ENCODE measurements at places on chromosomes 11 and 22. TPM values are rescaled to one million over a fixed set of nuclear protein-coding genes. Genes with fewer than 3 reads are reported as not detected.
A peak's percentile ranks its signal among the peaks of the same experiment; 100 is the strongest.

DNA sequence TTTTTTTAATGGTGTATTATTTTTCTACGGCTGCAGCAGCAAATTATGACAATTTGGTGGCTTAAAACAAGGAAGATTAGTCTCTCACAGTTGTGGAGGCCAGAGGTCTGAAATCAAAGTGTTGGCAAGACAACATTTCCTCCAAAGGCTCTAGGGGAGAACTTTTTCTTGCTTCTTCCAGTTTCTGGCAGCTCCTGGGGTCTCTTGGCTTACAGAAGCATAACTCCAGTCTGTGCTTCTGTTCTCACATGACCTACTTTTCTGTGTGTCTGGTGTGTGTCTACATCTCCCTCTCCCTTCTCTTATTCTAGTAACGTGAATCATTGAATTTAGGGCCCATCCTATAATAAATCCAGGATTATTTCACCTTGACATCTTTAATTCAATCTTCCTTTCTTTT, 551.9 kb upstream of the LUZP2 start:
- DNase-seq, result no peak

- DNase-seq, result no peak
Measured at GRCh38 chr22:23001463-23001862, 68.9 kb upstream of the GNAZ start.

- DNase-seq, result no peak
Measured at GRCh38 chr11:103714246-103714645, 322.2 kb upstream of the DDI1 start.

DNA sequence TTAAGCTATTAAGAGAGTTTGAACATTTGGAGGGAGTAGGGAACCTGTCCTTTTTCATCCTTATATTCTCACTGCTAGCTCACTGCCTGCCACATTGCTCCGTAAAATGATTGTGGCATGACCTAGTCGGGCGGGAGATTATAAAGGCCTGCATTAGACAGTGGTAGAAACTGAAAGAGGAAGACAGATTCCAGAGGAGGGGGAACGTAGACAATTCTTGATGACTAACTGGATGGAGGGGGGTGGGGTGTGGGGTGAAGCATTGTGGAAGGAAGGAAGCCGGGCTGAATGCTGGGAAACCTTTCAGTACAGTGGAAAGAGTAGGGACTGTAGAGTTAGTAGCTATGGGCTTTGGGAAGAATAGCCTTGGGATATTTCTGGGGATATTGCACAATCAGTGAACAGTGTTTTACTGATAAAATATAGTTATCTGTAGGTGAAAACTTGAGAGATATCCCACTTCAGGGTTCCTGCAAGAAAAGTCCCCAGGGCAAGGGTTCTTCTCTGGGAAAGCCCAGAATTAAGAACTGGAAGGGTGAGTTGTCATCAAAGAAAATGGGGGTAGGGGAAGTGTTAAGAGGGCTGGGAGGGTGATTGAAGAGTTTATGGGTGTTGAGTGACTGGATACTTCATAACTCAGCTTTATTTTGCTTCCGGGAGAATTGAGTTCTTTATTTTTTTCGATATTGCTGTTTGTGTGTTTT, 2.1 kb downstream of the MED15 start:
- DNase-seq, result peak; percentile 73

DNA sequence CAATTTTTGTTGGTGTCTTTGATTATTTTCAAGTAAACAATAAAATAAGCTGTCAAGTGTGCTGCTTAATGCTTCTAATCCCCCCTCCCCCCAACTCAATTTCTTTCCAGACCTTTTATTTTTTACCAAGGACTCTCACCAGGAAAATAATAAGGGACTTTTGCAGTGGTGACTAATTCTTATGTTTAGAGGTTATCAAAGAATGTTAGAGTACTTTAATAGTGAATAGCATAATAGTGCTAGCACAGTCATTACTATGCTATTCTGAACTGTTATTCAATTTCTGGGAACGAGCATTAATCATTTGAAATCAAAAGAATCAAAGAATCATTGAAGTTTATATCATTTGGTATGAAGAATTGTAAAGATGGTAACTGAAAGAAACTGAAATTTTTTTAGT, 251.4 kb downstream of the DDX10 start:
- DNase-seq, result no peak

GRCh38 chr11:111570796-111571195, 30.3 kb downstream of the LAYN start:
- DNase-seq, result no peak

GRCh38 chr11:10432493-10432892, 22.6 kb upstream of the AMPD3 start:
- DNase-seq, result no peak

DNA sequence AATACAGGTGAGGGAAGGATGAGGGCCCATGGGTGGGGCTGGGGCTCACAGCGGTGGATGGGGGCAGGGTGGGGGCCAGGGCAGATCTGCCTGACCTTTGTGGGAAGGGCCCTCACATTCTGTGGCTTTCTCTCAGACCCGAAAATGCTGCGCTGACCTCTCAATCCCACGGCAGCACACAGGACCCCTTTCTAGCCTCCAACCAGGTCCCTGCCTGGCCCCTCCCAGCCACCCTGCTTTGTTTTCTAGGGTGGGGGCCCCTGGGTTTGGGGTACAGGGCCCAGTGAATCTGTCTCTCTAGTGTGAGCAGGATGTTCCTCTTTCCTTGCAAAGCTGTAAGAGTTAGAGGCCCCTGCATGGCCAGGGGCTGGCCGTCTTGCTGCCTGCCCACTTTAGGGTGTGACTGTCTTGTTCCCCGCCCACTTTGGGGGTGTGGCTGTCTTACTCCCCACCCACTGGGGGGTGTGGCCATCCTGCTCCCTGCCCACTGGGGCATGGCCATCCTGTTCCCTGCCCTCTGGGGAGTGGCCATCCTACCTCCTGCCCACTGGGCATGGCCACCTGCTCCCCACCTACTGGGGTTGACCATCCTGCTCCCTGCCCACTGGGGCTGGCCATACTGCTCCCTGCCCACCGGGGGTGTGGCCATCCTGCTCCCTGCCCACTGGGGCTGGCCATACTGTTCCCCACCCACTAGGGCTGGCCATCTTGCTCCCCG, 11.5 kb downstream of the PARVG start:
- no peak for DNase-seq

GRCh38 chr11:60734279-60734678, 9.8 kb downstream of the MS4A18 start:
- DNase-seq, result no peak

DNA sequence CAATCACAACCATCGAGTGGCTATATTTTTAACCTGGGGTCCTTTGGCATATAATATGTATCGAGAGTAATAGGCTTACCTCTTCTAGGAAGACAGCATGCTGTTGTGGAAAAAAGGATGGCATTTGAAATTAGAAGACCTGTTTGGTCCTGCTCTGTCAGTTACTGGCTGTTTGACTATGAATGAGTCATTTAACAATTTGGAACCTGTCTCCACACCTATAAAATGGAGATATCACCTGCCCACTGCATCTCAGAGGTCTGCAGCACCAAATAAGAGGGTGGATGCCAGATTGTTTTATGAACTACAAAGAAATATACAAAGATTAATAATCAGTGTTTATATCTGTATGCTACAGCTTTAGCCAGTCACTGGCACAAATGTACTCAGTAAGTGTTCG, 60.8 kb downstream of the SLC25A17 start:
- DNase-seq, result no peak

GRCh38 chr22:38870312-38870741, 1.7 kb downstream of the CBX6 start:
- peak; percentile 89 for DNase-seq

- no peak for DNase-seq
Measured at GRCh38 chr11:133506551-133507094, 25.7 kb downstream of the OPCML start.

- no peak for DNase-seq
Measured at GRCh38 chr22:26514419-26515161, 2.3 kb upstream of the TFIP11 start.

DNA sequence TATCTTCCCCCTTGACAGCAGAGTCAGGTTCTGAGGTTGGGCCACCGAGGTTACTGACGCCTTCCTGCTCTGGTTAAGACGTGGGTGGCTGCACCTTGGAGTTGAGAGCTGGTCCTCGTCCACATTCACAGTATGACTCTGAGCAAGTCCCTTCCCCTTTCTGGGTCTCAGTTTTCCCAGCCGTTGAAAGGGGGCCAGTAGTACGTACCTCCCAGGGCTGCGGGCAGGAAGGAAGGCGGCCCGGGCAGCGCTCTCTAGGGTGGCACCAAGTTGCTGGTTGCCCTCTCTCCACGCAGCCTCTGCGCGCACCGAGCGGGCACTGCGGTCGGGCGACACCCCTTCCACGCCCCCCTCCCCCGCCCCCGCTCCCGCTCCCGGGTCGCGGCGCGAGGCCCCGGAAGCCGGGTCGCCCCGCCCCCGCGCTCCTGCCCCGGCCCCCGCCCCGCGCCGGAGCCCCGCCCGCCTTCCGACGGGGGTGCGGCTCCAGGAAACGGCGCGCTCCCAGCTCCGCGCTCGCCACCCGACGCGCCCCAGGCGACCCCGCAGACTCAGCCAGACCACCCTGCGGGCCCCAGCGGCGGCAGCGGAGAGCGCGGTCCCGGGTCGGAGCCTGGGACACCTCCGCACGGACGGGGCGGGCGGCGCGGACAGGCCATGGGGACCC, at the start of gene EHBP1L1:
TSS of gene EHBP1L1 (plus strand) at position 486 of the 664 bp plus-strand sequence. CDS start 250 bp downstream, outside the sequence.
- peak; percentile 81 for DNase-seq

DNA sequence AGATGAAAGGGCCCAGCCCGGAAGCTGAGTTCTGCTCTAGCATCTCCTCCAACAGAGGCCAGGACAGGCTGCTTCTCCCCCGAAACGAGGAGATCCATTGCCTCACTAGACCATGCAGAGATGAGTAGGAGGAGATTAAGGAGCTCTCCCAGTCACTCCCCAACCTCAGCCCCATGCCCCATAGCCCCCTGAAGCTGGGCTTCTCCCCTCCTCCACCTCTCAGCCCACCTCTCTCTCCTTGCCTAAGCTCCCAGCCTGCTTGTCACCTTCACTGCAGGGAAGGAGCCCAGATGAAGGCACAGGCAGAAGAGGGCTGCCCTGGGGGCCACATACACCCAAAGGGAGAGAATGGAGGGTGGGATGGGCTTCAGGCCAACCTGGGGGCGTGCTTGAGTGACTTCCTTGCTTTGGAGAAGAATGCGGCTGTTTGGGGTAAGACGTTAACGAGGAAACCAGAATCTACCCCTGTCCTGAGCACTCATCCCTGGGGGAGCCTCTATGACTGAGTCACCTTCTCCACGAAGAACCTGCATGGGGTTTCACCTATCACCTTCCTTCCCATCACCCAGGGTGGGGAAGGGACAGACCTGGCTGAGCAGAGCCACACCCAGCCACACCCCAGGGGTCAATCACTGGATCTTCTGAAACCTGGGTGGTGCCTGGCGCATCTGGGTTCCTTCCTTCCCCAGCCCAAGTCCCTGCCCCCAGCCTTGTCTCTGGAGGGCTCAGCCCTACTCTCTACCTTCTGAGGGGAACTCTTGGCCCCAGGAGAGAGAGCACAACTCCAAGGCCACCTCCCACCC, 11.6 kb upstream of the GNAZ start:
- no peak for DNase-seq

DNA sequence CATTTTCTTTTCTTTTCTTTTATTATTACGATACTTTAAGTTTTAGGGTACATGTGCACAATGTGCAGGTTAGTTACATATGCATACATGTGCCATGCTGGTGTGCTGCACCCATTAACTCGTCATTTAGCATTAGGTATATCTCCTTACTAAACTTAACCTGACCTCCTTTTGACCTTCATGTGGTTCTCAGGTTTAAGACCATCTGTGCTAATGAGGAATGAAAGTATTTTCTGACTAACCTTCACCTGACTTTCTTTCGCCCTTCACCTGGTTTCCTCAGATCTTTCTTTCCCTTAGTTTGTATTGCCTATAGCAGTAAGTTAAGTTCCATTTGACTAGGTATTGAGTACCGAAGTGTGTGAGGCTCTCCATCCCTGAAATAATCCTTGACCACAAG, 6.5 kb downstream of the EXPH5 start:
- DNase-seq, result no peak

DNA sequence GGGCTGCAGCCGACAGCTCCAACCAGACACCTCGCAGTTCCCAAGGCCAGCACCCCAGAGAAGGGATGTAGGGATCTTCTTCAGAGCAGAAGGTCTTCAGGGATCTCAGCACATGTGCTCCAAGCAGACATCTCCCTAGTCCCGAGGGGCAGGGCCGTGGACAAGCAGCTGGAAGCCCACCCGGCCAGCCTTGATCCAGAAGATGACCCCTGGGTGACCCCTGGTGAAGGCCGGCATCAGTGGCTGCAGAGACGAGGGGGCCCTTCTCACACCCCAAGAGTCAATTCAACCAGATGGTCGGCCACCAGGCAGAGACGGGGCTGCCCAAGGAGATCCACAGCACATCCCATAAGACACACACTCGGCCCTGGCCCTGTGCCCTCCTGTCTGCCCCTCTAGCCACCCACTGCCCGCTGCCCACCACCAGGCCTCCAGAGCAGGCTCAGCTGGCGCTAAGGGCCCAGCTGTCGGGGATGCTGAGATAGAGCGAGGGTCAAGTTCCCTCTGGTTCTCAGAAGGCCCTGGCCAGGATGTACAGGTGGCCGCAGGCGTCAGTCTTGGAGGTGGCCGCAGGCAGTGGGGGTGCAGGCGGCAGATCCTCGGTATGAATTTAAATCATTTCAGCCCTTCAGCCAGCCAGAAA, 168.3 kb downstream of the BRD1 start:
- DNase-seq, result no peak

- DNase-seq, result no peak
Measured at GRCh38 chr11:28346721-28347120, 238.5 kb downstream of the METTL15 start.

GRCh38 chr11:46755962-46756361, 36.9 kb downstream of the F2 start:
- no peak for DNase-seq

GRCh38 chr11:30281476-30282288, 41.2 kb upstream of the ARL14EP start:
- no peak for DNase-seq

DNA sequence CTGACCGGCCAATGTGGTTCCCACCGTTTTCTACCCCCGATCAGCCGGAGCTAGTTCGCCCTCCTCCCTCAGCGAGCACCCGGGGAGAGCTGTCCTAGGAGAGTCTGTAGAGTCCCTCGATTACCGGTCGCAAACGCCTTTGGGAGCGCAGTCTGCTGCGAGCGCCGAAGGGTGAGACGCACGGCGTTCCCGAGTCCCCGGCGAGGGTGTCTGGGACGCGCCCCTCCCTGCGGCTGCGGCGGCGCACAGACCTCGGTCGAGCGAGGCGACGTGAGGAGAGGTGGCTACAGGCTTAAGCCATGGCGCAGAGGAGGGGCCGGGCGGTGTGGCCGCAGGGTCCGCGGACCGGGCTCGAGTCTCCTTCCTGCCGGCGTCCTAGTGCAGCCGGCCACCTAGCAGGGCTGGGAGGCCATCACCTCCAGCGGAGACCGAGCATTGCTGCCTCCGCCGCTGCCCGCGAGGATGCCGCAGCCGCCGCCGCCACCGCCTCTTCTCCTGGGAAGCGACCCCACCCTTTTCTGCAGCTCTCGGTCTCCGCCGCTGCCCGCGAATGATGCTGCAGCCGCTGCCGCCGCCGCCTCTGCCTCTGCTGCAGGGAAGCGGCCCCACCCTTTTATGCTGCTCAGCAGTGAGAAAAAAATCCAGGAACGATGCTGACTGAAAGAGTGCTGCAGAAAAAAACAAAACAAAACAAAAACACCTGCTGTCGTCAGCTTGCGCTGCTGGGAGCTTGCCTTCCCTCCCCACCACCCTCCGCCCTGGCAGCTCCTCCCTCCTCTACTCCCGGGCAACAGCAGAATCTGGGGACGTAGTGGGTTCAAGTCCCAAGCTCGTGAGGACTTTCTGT, at the start of gene MAP6:
TSS of gene MAP6 (minus strand) at position 588 of the 847 bp plus-strand sequence. CDS start 669 bp downstream, outside the sequence.
- peak; percentile 27 for DNase-seq

The CCDC88B gene
- total RNA-seq, result 7.5 TPM

The PRR33 gene
- total RNA-seq, result 2.4 TPM

The EMSY gene
- 18.7 TPM for total RNA-seq

The LIPT2 gene
- 0.96 TPM for total RNA-seq

The SPON1 gene
- total RNA-seq, result 9.4 TPM

The TRMU gene
- total RNA-seq, result 42.0 TPM

The NLRP14 gene
- not detected for total RNA-seq

The NCAM1 gene
- 332 TPM for total RNA-seq

Measured in left ventricle myocardium inferior (tissue), 1 donor.